ENCODE measurements at places on chromosomes 1 and 21. TPM values are rescaled to one million over a fixed set of nuclear protein-coding genes. Genes with fewer than 3 reads are reported as not detected.

Gene RSPH1
- total RNA-seq, result 0.47 TPM

Gene SLC50A1
- total RNA-seq, result 27.8 TPM

Gene MRAP
- not detected for total RNA-seq

Gene C1QTNF12
- total RNA-seq, result 2.0 TPM

Gene MLLT11
- total RNA-seq, result 5.0 TPM

Gene STUM
- not detected for total RNA-seq

Gene LCE6A
- total RNA-seq, result not detected

DNA sequence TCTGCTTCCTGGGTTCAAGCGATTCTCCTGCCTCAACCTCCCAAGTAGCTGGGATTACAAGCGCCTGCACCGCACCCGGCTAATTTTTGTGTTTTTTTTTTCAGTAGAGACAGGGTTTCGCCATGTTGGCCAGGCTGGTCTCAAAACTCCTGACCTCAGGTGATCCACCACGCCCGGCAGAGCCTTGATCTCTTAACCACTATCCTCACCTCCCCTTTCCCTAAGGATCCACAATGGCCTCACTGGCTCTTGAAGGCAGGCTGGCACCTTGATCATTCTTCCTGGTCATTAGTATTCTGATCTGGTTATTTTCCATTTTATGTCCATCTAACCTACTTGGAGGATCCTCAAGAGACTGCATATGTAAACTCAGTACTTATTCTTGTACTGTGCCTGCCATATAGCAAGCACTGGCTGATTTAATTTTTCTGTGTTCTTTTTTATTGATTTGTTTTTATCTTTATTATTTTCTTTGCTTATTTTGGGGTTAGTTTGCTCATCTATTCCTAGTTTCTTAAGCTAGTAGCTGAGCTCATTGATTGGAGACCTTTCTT is 6.3 kb downstream of the RCC1 start:
- DNase-seq, result no peak

DNA sequence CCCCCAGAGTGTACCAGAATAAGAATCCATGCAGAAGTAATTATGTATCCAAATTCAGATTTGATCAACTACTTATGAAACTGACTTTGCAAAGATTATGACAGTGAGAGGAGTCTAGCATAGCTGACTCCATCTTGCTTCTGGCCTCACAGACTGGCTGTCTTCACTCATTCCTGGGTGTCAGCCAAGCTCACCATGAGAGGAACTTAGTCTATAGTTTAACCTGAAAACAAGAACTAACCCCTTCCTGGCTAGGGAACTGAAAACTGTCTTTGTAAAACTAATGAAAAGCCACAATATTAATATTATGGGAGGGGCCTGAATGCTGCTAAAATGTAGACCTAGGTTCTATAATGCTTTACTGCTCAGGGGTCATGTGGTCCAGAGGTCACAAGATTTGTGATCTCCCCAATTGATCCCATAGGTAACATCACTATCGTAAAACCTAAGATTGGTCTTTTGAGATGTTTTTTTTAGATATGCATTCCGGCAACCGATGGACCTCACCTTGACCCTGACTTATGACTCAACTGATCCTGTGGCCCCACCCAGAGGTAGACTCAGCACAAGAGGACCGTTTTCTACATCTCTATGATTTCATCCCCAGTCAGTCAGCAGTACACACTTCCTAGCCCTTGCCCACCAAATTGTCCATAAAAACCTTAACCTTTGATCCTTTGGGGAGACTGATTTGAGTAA is 55.2 kb downstream of the ATP1B1 start:
- DNase-seq, result no peak

GRCh38 chr1:226626577-226626956 is 78.0 kb downstream of the STUM start:
- DNase-seq, result peak; percentile 70

GRCh38 chr1:87148661-87149060 is 180.0 kb upstream of the LMO4 start:
- no peak for DNase-seq

GRCh38 chr1:2812136-2812535 is 10.6 kb upstream of the TTC34 start:
- no peak for DNase-seq

DNA sequence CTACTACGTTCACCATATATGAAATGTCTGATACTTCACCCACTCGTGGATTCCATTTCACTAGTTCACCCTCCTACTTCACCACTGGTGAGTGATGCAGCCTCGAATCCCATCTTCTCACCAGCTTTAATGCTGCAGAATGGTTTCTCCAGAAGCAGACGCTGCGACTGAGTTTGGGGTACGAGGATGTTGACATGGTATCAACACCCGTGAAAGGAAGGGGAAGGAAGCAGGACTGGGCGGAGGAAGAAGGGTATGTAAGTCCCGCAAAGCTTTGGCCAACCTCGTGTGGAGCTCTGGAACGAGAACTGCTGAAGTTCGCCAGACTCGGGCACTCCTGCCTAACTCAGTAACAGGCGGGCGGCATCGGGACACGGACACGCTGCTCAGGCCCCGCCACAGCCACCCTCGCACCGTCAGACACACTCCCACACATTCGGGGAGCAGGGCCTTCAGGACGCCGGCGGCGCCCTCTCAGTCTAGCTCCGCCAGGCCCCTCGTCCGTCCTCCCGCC is 833 bp upstream of the DIP2A start:
- DNase-seq, result peak; percentile 10

- no peak for DNase-seq
Observed at GRCh38 chr21:17436626-17437111, 76.2 kb upstream of the CXADR start.

GRCh38 chr1:110783292-110783918 is 89.5 kb upstream of the CD53 start:
- peak; percentile 16 for DNase-seq

- no peak for DNase-seq
Observed at GRCh38 chr1:181525104-181525721, 41.9 kb downstream of the CACNA1E start.

GRCh38 chr1:203592730-203593129 is 33.9 kb upstream of the ATP2B4 start:
- no peak for DNase-seq

GRCh38 chr1:117631359-117632160 is 25.7 kb downstream of the TENT5C start:
- no peak for DNase-seq

DNA sequence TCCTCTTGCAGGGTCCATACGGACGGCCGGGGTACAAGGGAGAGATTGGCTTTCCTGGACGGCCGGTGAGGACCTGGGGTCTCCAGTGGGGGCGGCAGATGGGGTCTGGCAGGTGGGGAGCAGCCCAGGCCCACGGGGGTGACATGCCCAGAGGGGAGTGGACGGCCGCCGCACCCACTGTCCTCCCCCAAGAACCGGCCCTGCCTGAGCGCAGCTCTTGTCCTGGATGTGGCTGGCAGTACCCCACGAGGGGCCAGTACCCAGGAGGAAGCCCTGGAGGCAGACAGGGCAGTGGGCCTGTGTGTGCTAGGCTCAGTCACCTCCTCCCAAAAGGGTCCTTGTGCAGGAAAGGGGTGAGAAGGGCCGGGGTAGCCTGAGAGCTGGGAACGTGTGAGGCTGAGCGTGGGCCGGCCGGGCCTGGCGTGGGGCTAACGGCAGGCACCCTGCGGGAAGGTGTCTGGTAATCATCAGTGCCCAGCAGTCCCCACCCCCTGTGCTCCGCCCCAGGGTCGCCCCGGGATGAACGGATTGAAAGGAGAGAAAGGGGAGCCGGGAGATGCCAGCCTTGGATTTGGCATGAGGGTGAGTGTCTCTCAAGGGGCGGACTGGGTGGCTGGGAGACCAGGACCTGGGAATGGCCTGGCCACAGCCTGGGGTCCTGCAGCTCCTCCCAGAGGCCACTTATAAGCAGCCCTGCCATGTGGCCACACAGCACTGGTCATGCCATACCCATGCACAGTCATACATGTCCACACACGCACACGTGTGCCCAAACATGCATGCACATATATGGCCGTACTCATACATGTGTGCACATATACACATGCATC is 47.2 kb downstream of the SLC19A1 start:
- DNase-seq, result no peak
